Stimulated activated CD4-positive, alpha-beta T cell treated with anti-CD3 and anti-CD28 coated beads, Interleukin-2, amount 100 ng/mL, for 24 hours (primary cell): ENCODE measurements at places on chromosomes 12 and 14.

DNA sequence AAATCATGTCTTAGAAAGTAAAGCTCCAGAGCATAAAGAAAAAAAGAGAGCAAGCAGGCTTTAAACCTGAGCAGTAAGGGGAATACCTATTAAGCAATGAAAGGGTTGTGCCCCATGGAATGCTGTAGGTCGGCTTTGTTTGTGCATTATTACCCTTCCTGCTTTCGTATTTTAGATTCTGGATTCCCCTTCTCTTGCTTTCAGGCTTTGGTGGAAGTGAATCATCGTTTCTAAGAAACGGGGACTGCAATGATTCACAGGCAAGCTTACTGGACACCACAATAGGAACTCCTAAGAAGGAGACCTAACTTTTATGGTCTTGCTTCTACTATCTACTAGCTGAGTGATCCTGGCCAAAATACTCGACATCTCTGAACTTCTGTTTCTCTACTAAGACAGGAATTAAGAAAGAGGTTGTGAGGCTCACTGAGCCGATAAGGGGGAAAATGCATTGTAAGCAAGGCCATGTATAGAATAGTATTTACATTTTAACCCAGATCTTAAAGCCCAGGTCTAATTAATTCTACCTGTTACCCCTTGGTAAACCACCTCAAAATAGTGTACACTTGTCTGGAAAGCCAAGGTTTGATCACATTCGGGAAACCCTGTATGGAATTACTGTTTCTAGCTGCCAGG is 1.2 kb upstream of the BMAL2 start:
- DNase-seq = peak; percentile 20

- DNase-seq = no peak
Observed at GRCh38 chr14:61346793-61347192, 25.4 kb downstream of the PRKCH start.

GRCh38 chr12:94099632-94100031 is 48.7 kb upstream of the PLXNC1 start:
- DNase-seq = no peak

GRCh38 chr12:116882742-116883141 is 1.5 kb upstream of the HRK start:
- no peak for DNase-seq

DNA sequence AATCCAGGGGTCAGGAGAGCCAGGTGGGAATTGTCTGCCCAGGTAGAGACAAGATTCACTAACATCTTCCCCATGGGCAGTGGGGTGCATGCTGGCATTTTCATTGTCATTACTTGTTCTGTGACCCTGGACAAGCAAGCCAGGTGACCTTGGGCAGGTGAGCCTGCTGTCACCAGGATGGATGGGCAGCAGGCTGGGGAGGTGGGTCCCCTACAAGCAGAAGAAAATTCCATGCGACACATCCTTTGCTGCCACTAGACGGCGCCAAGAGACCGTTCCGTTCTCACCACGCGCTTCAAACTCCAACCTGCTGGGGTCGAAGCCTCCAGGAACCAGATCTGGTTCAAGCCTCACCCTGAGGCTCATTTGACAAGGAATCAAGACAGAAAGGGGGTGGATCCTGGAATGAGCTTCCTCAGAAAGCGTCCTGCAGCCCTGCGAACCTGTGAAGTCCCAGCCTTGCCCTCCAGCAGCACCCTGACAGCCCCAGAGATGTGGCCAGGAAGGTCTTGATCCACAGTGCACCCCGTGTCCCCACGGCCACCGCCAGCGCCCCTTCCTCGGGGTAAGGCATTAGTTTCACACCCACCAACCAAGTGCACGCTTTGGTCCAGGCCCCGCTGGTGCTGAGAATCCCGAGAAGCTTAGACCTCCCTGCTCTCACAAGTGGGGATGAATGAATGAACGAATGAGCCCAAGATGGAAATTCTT is 3.2 kb upstream of the DYNC1H1 start:
- peak; percentile 80 for DNase-seq

- no peak for DNase-seq
Observed at GRCh38 chr12:94806617-94807016, 156.3 kb upstream of the TMCC3 start.

- no peak for DNase-seq
Observed at GRCh38 chr14:36747411-36748184, 85.9 kb downstream of the PAX9 start.

DNA sequence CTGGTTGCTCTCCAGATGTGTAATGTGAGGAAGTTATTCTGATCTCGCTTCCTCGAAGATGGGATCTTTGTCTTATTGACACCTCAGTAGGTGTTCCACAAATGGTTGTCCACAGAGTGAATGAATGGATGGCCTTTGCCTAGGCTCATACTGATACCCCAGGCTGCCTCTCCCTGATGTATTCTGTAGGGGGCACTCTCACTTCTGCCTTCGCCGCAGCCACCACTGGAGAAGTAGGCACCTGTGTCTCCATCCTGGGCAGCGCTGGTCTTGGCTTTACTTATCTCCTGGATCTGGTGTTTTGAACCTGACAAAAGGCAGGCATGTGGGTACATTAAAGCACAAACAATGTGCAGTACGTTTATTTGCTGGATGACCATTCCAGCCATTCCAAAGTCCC is 82.1 kb downstream of the ZFP36L1 start:
- no peak for DNase-seq

GRCh38 chr12:6979021-6979420 is 8.3 kb downstream of the EMG1 start:
- DNase-seq = no peak

DNA sequence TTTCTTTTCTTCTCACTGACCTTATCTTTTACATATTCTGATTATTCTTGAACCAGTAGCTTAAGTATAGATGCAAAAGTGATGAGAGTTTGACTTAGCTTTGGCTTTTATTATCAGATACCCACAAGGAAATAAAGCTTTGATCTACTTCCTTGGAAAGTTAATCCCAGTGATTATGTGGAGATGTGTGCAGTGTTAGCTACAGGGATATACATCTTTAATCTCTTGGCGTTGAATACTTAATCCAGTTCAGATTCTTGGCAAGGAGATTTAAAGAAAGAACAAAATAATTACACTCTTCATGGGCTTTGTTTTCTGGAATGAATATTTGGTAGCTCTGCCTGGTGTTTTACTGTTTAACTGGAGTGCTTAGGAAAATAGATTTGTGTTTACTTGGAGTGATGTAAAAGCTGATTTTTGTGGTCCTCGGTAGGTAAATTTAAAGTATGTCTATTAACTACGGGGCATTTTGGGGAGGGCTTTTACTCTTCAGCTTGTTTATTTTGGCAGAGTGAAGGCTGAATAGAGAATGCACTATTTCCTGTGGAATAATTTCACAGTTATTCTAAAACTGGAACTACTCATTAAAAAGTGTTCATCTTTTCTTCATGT is 150.1 kb upstream of the LRIG3 start:
- DNase-seq = no peak

DNA sequence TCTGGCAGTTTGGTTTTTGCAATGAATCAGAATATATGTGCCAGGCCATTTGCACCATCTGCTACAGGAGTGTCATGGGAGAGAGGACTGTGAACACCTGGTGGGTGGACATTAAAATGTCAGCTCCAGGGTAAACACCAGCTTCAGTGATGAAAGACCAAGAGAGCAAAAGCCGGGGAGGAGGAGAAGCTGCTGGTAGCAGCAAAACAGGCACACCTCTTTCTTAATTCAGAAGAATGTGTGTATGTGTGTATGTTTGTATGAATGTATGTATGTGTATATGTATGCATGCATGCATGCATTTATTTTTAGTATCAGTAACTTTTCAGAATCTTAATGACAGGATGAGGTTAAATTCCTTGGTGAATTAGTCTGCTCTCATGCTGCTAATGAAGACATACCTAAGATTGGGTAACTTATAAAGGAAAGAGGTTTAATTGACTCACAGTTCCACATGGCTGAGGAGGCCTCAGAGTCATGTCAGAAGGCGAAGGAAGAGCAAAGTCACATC is 357.4 kb upstream of the PRICKLE1 start:
- DNase-seq = no peak
